ENCODE measurements at places on chromosomes 2 and 18.
A peak's percentile ranks its signal among the peaks of the same experiment; 100 is the strongest.

DNA sequence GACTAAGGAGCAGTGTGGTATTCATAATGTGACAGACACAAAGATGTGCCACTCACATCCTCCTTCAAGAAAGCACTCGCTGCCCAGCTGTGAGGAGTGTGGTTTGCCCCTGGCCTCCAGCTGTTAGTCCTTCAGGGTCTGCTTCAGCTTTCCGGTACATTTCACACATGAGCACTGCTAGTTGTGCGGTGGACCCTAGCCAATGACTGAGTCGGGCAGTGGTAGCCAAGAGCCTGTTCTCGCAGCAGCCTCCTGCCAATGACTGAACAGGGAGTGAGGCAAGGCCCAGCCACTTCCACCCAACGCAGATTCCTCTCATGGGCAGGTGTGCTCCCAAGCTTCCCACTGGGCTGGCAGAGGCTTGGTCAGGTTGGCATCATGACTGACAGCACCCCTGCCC is 254.3 kb downstream of the RBM43 start:
- DNase-seq, result no peak

DNA sequence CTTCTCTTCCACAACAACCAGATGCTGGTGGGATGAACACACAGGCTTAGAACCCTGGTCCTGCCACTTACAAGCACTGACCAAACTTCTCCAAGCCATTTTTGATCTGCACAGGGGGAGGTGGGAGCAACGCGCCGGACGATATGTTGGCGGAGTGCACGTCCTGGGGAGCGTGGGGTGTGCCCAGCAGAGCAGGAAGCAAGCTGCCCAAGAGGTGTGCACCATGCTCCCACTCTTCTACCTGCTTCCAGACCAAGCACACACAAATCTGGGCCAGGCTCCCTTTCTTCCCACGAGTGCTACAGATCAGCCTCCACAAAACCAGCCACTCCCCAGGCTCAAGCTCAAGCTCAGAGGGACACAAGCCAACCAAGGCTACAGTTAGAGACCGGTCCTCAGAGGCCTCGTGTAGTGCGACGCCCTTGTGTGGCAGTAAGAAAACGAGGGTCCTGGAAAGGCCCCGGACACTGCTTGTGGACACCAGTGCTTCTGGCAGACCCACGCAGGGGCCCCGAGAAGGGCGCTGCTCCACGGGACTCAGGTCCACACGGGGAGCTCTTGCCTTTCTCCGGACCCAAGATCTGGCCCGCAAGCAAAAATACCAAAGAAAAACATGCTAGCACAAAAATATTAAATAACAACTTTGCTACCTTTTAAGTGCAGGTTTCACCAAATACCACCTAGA is 52.0 kb downstream of the ANO7 start:
- DNase-seq, result no peak

DNA sequence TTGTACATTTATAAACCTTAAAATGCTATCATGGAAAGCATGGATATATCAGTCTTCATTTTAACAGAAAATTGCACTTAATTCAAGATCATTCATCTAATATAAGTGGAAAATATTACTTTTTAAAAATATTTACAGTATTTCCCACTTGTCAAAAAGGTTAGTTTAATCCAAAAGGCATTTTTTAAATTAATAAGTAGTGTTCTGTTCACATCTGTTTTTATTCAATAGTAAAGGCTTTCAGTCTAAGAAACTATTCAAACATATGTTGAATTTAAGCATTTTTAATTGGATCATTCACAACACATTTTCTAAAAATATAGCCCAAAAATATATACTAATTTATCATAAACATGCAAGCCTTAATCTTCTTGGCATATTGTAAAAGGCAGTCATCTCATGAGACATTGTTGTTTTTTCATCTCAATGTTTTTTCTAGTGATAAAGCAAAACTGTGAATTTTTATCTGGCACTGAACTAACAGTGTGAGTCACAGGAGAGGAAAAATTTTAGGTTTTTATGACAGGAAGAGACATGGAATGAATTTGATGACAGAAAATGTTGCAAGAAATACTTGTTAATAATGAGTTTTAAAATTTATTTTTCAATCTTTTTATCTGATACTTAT is 1642.5 kb upstream of the TMEFF2 start:
- DNase-seq, result no peak

GRCh38 chr2:78586316-78586715 is 439.2 kb upstream of the REG3G start:
- no peak for DNase-seq

GRCh38 chr18:64259871-64260270 is 111.0 kb upstream of the LINC00305 start:
- no peak for DNase-seq

- no peak for DNase-seq
Observed at GRCh38 chr2:81327911-81328310, 1023.4 kb upstream of the LRRTM1 start.

DNA sequence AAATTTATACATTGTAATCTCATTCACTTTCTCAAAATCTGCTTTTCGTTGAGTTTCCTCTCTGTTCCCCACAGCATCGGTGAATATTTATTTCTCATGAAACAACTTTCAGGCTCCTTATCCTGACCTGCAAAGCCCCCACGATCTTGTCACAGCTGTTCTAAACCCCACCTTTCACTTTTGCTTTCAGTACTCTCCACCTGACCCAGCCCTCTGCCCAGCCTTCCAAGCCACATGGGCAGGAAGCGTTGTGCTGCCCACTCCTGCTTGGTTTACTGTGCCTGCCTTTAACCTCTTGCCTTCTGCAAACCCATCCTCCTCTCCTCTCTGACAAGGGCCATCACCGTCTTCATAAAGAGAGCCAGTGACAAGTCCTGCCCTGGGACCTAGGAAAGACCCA is 262.5 kb downstream of the GALR1 start:
- DNase-seq, result no peak

DNA sequence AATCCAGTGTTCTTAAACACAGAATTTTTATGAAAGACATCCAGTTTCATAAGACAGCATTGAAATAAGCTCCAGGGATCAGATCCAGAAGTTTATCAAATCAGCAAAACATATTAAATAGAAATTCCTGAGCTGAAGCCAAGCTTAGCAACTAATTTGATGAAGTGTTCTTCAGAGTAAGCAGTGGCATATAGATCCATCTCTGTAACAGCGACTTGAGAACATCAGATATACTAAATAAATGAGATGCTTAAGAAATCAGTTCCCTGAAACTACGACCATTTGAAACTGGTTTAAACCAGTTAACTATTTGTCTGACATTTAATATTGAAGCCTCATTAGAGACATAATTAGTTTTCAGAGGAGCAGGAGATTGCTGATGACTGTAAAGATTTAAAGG is 34.1 kb downstream of the PPP1R1C start:
- no peak for DNase-seq

GRCh38 chr18:9612215-9612830 is 2.0 kb downstream of the PPP4R1 start:
- peak; percentile 5 for DNase-seq
